GM12892 (cell line): ENCODE measurements at places on chromosomes 2 and 18.

DNA sequence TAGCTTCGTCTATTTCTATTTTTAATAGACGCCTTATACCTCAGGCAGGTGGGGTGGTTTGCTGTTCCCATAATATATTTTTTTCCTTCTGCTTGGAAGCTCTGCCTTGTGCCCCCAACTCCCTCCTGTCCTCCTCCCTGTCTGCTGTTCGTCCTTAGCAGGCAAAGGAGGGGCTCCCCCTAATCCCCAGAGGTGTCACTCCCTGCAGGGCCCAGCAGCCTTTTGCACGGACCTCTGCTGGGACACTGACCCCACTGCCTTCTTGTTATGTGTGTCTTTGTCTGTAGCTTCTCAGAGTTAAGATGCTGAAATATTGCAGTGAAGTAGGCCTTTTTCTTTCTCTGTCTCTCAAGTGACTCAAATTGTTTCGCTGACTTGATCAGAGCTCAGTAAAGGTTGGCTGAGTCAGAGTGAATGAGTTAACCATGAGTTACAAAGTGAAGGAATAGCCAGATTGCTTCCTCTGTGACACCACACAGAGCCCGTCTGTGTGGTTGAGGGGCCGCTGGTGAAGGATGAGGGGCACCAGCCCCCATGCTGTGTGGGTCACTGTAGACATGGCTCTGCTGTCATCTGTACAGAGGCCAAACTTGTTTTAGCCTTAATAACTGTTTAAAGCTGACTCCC lies 47.7 kb downstream of the PRKCE start:
- DNase-seq: no peak

GRCh38 chr2:106577255-106577651 lies 90.1 kb downstream of the CD8B2 start:
- DNase-seq: no peak

DNA sequence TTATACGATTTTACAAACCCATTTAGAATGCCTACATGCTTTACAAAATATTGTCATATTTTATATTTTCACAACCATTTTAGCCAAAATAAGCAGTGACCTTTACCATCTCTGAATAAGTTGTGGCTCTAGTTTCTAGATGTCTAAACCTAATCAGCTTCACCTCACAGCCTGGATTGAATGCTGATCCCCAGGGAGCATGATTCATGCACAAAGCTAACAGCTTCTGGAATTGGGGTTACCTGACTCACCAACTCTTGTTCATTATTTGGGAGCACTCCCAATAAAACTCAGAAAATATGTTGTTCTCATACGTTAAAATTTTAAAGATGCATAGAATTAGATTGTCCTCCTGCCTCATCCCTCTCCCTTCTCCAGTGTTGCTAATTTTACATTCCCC lies 611.7 kb upstream of the NETO1 start:
- no peak for DNase-seq

DNA sequence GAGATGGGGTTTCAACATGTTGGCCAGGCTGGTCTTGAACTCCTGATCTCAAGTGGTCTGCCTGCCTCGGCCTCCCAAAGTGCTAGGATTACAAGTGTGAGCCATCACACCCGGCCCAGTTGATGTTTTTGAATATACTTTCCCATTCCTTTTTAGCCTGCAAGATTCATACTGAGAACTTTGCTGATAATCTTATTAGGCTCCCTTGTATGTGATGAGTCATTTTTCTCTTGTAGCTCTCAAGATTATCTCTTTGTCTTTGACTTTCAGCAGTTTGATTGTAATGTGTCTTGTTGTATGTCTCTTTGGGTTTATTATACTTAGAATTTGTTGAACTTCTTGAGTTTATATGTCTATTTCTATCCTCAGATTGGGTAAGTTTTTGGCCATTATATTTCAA lies 81.4 kb downstream of the OTX1 start:
- DNase-seq: no peak
